GM23248 (cell line): ENCODE measurements at places on chromosomes 16 and 17.

- H3K27ac ChIP-seq, result no peak overlapping the region
- DNase-seq, result peak; percentile 30
- peaks cover 8% of the 10 kb centered on the region for H3K4me1 ChIP-seq
- no peak overlapping the region for H3K4me3 ChIP-seq
- no peaks in the 10 kb centered on the region for H3K36me3 ChIP-seq
Measured at GRCh38 chr17:37299257-37299980, 76.4 kb upstream of the C17orf78 start.

GRCh38 chr16:56697456-56698155, 15.3 kb downstream of the MT1X start:
- no peak for DNase-seq
- no peaks in the 10 kb centered on the region for H3K36me3 ChIP-seq
- H3K4me3 ChIP-seq, result no peak overlapping the region
- H3K27me3 ChIP-seq, result no peaks in the 10 kb centered on the region
- no peak overlapping the region for H3K27ac ChIP-seq

DNA sequence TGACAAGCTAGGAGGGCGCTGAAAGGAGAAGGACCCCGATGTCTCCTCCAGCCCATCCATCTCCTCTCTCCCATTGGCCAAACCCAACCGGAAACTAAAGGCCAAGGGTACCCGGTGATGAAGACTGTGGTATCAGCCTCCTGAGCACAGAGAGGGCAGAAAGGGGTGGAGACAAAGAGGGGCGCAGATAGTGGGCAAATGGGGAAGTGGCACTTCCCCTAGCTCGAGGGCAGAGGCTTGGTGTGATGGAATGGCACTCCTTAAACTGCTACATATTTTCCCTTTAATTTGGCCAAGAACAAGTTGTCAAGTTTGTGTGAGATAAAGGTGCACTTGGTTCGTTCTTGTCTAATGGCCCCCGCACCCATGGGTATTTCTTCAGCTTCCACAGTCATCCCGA, 27.8 kb downstream of the IL4R start:
- no peak for DNase-seq
- no peaks in the 10 kb centered on the region for H3K27me3 ChIP-seq
- no peak overlapping the region for H3K27ac ChIP-seq
- H3K36me3 ChIP-seq, result peaks cover 11% of the 10 kb centered on the region
- H3K4me3 ChIP-seq, result no peak overlapping the region
- H3K4me1 ChIP-seq, result no peaks in the 10 kb centered on the region

DNA sequence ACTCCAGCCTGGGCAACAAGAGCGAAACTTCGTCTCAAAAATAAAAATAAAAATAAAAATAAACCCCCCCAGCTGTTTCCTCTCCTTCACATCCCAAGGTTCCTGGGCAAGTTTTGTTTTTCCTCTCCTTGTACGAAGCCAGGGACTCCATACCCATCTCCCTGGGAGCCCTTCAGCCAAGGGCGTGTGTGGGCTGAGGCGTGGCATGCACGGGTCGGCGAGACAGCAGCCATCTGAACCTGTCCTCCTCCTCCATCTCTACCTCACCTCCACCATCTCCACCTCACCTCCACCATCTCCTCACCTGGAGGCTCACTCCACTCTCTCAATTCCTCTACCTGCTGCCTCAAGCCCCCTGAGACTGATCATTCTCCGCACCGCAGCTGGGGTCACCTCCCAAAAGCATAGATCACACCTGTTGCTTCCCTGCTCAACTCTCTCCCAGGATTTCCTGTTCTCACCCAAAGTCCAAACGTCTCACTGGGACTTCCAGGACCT, 16.9 kb downstream of the AANAT start:
- no peaks in the 10 kb centered on the region for H3K36me3 ChIP-seq
- no peak for DNase-seq
- no peak overlapping the region for H3K4me3 ChIP-seq

- H3K36me3 ChIP-seq, result no peaks in the 10 kb centered on the region
- H3K27me3 ChIP-seq, result no peaks in the 10 kb centered on the region
- H3K4me1 ChIP-seq, result peaks cover 19% of the 10 kb centered on the region
- H3K27ac ChIP-seq, result no peak overlapping the region
Measured at GRCh38 chr16:4089251-4089810, 26.9 kb downstream of the ADCY9 start.
